Activated CD4-positive, alpha-beta T cell treated with anti-CD3 and anti-CD28 coated beads, Interleukin-2, amount 50 U/mL, for 4 hours (primary cell): ENCODE measurements at places on chromosomes 2 and 18.

DNA sequence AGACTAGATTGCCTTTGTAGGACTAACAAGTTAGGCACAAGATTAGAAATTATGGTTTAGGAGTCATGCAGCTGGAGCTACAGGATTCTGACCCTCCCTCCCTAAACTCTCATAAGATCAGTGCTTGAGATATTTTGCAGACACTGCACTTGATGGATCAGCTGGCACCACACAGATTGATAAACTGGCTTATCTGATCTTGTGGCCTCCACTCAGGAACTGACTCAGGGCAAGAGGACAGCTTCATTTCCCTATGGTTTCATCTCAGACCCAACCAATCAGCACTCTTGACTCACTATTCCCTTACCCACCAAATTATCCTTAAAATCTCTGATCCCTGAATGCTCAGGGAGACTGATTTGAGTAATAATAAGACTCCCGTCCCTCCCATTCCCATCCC lies 152.3 kb downstream of the DIS3L2 start:
- no peak for DNase-seq

GRCh38 chr2:42360493-42360889 lies 526 bp downstream of the COX7A2L start:
- DNase-seq = no peak

DNA sequence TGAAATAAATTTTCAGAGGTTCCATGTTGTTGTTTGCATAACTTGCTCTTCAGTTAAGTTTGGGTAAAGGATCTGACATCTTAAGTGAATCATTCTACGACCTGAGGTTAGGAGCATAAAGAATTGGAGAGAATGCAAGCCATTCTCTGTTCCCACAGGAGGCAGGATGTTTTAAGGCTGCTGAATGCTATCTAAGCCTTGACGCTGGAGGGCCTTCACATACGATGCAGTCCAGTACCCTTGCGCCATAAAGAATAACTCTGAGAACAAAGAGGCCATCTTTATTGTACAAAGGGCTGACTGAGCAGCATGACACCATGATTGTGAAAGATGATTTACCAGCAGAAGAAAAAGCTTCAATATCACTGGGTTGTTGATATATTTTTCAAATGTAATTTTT lies 198.4 kb downstream of the NYAP2 start:
- DNase-seq = no peak

- no peak for DNase-seq
Measured at GRCh38 chr2:117470311-117471095, 344.0 kb upstream of the DDX18 start.

DNA sequence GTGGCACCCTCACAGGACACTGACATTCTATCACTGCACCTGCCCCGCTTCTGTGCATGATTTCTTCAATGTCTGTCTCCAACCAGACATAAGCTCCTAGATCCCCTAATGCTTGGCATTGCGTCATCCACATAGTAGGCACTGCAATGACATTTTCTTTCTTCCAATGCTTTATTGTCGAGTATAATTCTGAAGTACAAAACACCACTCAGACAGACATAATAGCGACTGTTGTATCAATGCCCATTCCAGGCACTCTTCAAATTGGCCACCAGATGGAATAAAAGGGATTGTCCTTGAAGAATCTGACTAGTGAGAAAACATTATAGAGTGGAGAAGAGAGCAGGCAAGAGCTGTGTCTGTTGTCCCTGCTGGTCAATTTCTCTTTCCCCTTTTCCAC lies 89.0 kb downstream of the LPIN1 start:
- DNase-seq = no peak

DNA sequence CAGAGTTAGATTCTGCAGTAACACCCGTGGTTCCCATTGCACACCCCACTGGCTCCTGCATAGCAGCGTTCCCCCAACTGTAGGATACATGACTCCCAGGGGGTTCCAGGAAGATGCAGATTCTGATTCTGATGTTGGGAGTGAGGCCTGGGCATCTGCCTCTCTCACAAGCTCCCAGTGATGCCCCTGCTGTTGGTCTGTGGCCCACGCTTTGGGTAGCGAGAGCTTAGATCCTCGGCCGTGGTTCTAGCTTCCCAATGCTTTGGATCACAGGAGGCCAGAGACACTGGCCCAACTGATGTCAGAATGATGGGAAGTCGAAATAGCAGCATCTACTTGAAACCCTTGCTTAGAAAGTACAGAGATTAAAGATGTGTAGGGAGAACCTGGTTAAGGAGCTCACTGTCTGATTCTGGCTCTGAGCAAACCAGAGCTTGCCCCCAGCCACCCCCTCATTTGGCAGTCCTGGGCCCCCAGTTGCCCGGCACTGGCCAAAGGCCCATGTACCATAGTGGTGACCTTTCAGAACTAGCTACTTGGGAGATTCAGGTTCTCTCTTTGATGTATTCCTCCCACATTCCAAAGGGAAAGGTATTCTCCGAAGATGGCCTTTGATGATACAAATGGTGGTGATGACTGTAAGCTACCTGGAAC lies 197.5 kb downstream of the FAM210A start:
- DNase-seq = no peak

GRCh38 chr2:225462417-225462816 lies 62.9 kb downstream of the NYAP2 start:
- DNase-seq = no peak

DNA sequence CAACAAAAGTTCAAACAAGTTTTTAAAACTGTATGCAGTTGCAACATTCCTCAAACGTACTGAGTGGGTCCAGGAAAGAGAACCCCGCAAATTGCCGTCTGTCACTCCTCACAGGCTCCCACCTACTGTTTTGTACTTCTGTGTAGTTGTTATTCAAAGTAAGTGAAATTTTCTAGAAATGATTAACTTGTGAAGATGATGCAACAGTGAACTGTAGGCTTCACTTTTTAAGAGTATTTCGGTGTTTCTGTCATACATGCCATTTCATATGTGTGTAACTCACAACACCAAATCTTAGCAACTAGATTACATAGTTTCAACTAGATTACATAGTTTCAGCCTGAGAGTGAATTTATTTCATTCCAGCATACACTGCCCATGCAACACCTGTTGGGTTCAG lies 226.0 kb upstream of the TANK start:
- no peak for DNase-seq

- DNase-seq = no peak
Measured at GRCh38 chr2:67954093-67954748, 108.6 kb downstream of the C1D start.

DNA sequence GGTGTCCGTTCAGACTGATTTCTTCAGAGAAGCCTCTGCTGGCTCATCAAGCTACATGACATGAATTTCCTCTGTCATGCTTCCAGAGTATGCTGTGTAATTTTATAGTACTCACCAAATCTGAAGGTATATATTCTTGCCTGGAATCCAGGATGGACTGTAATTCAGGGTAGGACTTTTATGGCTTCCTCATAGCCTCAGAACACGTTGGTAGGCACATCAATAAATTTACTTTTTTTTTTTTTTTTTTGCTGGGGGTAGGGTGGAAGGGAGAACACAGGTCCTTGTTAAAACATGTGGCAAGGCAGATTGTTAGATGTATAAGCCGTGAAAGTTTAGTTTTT lies 34.4 kb downstream of the MTA3 start:
- DNase-seq = no peak

DNA sequence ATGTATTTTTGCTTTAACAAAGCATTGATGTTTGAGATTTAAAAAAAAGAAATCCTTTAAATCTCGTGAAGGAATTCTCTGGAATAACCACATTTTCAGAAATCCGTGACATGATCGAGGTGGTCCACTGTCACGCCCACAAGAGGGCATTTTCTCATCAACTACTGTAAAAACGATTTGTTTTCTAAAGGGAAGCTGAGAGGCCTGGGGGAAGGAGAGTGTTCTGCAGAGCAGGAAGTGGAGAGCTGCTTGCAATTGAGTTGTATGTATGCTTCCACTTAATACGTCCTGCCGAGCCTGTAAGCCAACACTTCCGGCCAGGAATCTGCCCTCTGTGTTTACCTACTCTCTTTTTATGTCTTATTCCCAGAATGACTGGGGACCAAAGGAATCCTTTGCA lies 19.4 kb downstream of the KLHL29 start:
- DNase-seq = no peak
